ENCODE measurements at places on chromosomes 13 and 19. TPM values are rescaled to one million over a fixed set of nuclear protein-coding genes. Genes with fewer than 3 reads are reported as not detected.
A peak's percentile ranks its signal among the peaks of the same experiment; 100 is the strongest.

- peak; percentile 86 for DNase-seq
Observed at GRCh38 chr19:12881172-12881808, at the start of gene DNASE2. TSS of gene DNASE2 (minus strand) at chr19:12881449. CDS start at chr19:12881375, 74 bp downstream.

DNA sequence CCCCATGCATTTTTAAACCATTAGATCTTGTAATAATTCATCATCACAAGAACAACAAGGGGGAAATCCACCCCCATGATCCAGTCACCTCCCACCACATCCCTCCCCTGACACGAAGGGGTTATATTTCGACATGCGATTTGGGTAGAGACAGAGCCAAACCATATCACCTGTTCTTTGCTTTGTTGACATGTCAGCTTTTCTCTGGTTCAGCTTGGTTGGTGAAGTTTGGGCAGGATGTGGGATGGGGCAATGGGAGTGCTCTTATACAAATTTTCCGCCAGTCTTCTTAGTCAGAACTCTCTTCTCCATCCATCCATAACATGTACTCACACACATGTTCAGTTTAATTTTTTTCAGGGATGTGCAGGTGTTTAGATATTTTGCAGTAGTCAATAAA is 12.9 kb downstream of the TPP2 start:
- no peak for DNase-seq

DNA sequence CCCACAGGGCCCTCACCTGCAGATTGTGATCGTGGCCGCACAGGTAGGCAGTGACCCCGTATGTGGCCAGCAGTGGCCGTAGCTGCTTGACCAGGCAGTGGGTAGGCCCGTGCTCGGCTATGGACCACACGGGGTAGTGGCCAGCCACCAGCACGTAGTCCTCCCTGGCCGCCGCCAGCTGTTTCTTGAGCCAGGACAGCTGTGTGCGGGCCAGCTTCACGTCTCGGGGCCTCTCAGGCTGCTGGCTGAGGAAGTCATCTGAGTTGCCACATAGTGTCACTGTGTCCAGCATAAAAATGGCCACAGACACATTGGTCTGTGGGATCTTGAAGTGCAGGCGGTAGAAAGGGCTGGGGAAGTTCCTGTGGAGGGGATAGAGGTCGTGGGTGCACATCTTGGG is 1.2 kb downstream of the ACP5 start:
- no peak for DNase-seq

GRCh38 chr19:42120276-42120980 is 11.8 kb downstream of the POU2F2 start:
- DNase-seq = no peak

- no peak for DNase-seq
Observed at GRCh38 chr19:38744298-38744681, at the start of gene CAPN12. TSS of gene CAPN12 (minus strand) at chr19:38744474. CDS start at chr19:38744165, 309 bp downstream.

- no peak for DNase-seq
Observed at GRCh38 chr13:90436697-90437096, 910.8 kb upstream of the MIR17HG start.

DNA sequence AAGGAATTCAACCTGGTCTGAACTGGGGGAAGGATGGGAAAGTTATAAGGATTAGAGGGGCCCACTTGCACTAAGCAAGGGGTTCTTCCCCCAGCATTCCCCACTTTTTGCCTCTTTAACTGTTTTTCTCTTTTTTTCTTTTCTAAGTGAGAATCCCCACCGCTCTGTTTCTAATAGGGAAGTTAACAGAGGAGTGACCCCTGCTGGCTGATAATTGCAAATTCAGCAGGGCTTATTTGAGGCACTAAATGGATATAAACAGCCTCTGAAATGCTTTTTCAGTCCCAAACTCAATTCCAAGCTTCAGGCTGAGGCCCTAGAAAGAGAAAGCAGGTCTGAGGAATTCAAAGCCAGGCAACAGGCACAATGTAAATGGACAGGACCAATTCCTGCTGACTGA is 38.2 kb upstream of the CEACAM21 start:
- DNase-seq = no peak

DNA sequence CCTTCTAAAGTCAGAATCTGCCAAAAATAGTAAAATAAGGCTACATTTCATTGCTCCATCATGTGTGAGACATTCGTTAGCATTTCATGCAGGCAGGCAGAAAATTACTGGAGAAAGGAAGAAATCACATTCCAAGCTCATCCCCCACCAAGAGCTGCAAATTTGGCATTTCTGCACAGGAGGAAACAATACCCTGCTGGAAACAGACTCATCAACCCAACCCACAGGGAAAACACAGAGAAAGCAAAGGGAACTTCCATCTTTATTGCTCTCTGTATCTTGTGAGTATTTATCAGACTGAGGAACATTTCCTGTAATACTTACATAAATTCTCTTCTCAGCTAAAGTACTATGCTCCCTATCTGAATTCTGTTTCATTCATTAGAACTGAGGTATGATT is 95.7 kb downstream of the KCTD12 start:
- no peak for DNase-seq

- DNase-seq = no peak
Observed at GRCh38 chr19:8147582-8147978, 1.8 kb downstream of the FBN3 start.

DNA sequence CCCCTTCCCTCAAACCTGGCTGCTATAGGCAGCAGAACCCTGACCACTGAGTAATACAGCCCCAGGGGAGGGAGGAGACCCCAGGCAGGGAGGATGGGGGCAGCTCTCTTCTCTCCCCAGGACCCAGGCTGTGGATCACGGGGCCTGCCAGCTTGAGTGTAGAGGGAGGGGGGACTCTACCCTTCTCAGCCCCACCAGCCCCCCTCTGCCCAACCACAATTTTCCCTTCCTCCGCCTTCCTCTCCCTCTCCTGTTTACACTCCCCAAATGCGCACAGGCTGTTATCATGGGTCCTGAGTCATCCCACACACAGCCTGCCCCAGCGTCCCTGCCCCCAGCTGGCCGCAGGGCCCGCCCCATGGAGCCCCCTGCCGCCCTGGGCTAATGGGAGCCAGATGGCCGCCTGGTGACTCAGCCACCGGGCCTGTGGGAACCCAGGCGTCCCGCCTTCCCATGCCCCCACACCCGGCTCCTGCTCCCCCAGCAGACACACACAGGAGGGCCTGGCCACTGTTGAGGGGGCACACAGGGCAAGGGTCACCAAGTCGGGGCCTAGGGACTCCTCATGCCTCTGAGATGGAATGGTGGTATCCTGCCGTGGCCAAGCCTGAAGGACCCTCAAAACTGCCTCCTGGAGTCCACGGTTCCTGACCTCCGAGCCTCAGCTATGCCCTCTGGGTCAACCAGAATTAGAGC is 13.6 kb downstream of the CCDC97 start:
- peak; percentile 67 for DNase-seq

- no peak for DNase-seq
Observed at GRCh38 chr19:37692956-37693620, 26.5 kb downstream of the ZNF607 start.

GRCh38 chr19:6259312-6259861 is 20.4 kb downstream of the MLLT1 start:
- DNase-seq = no peak

DNA sequence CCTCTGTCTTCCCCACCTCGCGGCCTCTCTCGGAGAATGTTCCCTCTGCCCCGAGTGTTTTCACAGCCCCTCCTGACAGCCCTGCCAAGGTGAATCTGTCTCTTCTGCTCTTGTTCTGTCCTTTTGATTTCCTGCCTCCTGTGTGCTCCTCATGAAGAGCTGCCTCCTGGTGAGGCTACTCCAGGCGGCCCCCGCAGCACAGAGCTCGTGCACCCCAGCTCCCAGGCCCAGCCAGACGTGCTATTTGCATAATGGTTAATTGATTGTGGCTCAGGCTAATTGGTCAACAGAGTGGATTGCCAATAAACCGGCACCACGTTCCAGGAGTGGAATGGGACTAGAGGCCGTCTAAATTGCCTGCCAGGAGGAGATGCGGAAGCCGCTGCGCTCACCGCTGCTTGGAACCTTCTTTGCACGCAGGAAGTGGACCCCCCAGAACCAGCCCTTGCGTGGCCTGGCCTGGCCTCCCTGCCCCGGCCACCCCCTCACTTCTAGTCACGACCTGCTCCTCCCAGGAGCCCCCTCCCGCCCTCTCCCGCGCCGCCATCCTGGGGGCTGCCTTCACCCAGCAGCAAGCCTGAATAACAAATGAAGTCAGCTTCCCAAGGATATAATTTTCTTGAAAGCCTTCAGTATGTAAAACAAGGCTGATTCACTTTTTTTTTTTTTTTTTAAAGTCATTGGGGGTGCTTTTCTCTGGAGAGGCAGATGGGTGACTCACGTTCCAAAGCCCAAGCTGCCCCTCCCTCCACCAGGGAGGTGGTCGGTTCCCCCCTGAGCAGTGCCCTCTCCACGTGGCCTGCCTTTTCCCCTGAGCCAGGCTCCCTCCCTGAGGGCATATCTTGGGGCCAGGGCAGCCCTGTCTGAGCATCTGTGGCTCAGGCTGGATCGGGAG is 144.0 kb downstream of the KDM4B start:
- DNase-seq = peak; percentile 63

DNA sequence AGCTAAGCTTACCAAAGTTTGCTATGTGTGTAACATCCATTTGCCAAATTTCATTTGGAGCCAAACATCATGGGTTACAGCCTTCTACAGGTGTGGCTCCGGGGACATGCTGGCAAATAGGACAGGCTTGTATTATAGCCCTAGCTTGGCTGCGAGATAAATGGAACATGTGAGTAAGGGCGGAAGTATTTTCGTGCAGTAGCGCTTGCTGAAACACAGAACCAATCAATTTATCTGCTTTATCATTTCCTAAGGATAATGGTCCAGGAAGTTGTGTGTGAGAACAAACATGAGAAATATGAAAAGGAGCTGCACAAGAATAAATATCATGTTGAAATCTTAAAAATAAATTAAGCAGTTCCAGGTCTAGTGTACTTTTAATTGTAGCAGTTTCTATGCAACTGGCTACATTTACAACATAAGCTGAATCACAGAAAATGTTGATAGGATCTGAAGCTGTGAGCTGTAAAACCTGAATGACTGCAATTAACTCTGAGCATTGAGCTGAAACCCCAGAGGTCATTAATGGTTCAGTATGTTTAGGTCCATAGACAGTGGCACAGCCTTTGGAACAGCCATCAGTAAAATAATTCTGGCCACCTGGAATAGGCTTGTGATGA is 22.2 kb upstream of the ZNF100 start:
- DNase-seq = no peak

- no peak for DNase-seq
Observed at GRCh38 chr19:49657493-49658138, 8.0 kb downstream of the IRF3 start.

GRCh38 chr19:17240062-17240752 is 5.5 kb downstream of the NR2F6 start:
- DNase-seq = no peak

- peak; percentile 95 for DNase-seq
Observed at GRCh38 chr19:49677901-49678674, 1.0 kb downstream of the PRMT1 start.

- no peak for DNase-seq
Observed at GRCh38 chr13:42272804-42273175, 838 bp downstream of the AKAP11 start.

GRCh38 chr13:44416301-44416700 is 42.7 kb downstream of the SERP2 start:
- no peak for DNase-seq

GRCh38 chr19:55453511-55454260 is 7.8 kb downstream of the ISOC2 start:
- no peak for DNase-seq

DNA sequence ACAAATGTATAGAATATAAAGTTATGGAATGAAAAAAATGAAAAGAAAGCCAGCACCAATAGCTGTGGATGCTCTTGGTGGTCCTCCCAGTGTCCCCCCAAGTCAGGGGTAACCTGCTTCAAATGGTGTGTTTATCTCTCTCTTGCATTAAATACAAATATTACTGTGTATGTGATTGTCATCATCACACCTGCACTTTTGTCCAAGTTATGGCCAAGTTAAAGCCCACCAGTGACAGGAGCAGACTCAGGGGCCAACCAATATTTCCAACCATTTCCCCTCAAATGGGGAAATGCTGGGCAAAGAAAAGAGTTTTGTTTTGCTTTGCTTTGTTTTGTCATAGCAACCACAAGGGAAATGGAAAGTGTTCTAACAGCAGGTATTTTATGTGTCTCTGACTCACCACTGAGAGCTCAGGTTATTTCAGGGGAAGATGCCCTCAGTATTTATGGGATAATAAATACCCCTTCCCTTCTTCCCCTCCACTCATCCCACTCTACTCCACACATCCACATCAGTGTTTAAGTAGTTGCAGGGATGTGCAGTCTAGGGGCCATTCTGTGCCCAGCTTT is 133.6 kb downstream of the COL4A1 start:
- no peak for DNase-seq

- DNase-seq = no peak
Observed at GRCh38 chr13:25276748-25277147, 10.5 kb downstream of the MTMR6 start.

DNA sequence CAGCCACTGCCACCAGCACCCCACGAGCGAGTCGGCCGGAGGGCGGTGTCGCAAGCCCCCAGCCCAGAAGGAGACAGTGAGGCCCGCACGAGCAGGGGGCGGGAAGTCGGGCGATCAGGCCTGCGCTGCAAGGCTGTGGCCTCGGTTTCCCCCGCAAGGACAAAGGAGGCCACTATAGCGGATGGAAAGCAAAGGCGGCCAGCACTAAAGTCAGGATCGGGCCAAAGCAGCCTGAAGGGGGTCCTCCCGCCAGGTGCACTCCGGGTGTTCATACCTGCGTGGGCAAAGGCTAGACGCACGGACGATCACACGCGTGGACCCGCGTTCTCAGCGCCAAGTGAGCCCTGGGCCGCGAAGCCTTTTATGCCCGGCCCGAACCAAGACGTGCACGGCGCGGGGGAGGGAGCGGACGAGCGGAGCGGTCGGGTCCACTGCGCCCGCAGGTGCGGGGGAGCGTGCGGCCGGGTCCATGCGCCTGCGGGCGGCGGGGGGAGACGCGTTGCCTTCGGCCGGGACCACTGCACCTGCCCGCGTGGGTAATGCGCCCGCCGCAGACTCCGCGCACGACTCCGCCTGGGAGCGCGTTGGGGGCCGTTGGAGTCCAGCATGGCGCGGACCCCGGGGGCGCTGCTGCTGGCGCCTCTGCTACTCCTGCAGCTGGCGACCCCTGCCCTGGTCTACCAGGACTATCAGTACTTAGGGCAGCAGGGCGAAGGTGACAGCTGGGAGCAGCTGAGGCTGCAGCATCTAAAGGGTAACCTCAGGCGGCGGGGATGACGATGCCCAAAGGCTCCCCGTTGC is at the start of the genes PRDX2 and THSD8:
Gene PRDX2 (minus strand): TSS at position 335 of the 801 bp plus-strand sequence. CDS start 539 bp downstream, outside the sequence.
Gene THSD8 (plus strand): TSS at position 604 of the 801 bp plus-strand sequence. CDS start 3 bp downstream, at position 607.
- DNase-seq = peak; percentile 88

DNA sequence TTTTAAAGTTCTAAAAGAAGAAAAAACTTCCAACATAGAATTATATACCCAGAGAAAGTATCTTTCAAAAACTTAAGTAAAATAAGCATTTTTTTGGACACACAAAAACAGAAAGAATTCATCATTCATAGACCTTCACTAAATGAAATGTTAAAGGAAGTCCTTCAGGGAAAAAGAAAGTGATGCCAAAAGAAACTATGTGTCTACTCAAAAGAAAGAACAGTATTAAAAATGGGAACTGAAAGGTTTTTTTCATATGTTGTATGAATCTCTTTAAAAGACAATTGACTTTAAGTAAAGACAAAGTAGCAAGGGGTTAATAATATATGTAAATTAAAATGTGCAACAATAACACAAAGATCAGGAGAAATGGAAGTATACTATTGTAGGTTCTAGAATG is 96.5 kb downstream of the DHRS12 start:
- DNase-seq = no peak

GRCh38 chr13:58318495-58319167 is 687.1 kb downstream of the PCDH17 start:
- DNase-seq = no peak

CATSPERD gene
- not detected for total RNA-seq

ZNF845 gene
- total RNA-seq = 8.5 TPM

MBD3L5 gene
- not detected for total RNA-seq

PLK5 gene
- total RNA-seq = 0.69 TPM

ZNF543 gene
- total RNA-seq = 16.7 TPM

ZNF175 gene
- total RNA-seq = 12.4 TPM

OLFM2 gene
- 19.5 TPM for total RNA-seq

SIGLECL1 gene
- not detected for total RNA-seq

Data from glutamatergic neuron (in vitro differentiated cells).